ENCODE measurements at places on chromosomes 11 and 22.

DNA sequence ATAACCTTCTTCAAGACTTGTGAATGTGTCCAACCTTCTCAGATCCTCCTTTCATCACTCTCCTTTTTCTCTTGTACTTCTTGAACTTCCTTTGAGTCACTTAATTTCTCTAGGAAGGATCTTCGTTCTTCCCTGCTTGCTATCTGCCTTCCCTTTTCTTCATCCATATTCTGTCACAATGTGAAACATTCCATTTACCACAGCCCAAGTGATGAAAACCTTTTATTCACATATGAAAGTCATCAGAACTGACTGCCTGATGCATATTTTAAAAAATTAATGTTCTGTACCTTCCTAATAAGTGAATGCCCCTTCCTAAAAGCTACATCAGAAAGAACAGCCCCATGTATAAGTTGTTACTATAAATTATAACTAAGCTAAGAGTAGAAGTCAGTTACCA lies 520.4 kb upstream of the LUZP2 start:
- no peak for DNase-seq

- no peak for DNase-seq
These were observed at the start of gene OR52B6 for GRCh38 chr11:5580577-5580976. Gene OR52B6 (plus strand): TSS chr11:5580877. CDS start chr11:5580877, 0 bp downstream.

GRCh38 chr22:33867118-33867866 lies 53.0 kb downstream of the LARGE1 start:
- no peak for DNase-seq

- no peak for DNase-seq
These were observed 322.7 kb upstream of the ISX start for GRCh38 chr22:34743110-34743751.

DNA sequence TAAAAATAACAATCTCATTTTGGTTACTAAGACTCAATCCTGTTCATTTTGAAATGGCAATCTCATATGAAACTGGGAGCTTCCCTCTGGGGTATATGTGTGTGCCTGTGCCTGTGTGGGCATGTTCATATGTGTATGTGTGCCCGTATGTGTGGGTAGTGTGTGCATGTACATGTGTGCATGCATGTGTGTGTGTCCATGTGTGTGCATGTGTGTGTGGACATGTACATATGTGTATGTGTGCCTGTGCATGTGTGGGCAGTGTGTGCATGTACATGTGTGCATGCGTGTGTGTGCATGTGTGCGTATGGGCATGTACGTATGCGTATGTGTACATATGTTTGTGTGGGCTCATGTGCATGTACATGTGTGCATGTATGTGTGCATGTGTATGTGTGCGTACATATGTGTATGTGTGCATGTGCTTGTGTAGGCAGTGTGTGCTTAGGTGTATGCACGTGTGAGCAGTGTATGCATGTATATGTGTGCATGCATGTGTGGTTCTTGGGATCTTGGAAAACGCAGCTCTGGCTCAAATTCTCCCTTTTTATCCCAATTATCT lies 24.5 kb upstream of the CACNG2 start:
- DNase-seq = no peak

GRCh38 chr11:116853461-116854073 lies 16.1 kb upstream of the APOA1 start:
- DNase-seq = no peak

DNA sequence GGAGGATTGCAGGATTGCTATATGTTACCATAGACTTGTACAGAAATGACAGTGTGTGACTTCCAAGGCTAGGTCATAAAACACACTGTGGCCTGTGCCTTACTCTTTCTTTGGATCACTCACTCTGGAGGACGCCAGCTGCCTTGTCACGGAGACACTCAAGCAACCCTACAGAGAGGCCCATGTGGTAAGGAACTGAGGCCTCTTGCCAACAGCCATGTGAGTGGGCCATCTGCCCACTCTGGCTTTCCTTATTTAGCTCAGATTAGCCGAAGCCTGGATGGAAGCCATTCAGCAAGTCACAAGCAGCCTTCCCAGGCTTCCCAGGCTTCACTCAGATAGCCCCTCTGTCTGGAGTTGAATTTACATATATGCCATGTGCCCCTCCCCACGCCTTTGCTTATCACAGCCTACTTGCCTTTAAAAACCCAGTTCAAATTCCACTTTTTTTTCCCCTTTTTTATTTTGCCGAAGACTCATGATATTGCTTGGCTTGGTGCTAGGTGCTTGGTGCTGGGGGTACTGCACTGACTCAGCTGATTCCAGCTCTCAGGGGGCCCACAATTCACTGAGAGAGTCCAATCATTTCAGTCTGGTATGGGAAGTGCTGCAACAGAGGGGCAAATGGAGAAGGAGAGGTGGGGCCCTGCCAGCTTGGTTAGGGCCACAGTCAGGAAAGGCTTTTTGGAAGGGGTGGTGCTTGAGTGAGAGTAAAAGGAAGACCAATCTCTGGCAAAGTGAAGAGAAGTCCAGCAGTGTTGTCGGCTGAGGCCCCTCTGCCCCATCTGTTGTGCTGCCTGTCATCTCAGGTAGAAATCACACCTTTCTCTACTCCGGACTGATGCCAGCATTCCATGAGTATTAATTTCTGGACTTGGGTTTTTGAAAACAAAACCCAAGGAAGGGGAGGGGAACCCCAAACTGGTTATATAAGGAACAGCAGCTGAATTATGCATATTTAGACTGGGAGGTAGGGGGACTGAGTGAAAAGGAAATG lies 14.5 kb upstream of the P4HA3 start:
- DNase-seq = peak; percentile 73

DNA sequence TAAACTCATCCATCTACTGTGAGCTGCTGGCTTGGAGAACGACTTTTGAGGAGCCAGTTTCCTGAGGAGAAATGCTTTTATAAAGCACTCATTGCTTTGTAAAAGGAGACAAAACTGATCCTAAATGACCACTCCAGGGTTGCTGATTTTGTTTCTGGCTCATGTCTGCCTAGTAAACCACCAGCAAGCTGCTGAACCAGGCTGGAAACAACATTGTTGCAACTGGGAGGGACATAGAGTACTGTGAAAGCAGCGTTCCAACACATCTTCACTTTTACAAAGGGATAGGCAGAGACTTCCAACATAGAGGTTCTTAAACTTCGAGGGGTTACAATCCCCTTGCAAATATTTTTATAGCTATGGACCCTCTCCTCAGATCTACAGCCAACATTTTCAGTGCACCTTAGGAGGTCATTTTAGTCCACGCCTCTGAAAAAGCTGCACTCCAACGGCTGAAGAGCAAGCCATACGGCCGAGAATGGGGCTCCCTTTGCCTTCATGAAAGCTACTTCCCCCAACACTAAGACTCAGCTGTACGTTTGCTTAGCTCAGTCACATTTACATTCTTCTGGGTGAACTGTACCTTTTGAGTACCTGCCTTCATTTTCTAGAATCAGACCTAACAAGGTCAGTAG lies 54.7 kb downstream of the PANX1 start:
- DNase-seq = no peak

DNA sequence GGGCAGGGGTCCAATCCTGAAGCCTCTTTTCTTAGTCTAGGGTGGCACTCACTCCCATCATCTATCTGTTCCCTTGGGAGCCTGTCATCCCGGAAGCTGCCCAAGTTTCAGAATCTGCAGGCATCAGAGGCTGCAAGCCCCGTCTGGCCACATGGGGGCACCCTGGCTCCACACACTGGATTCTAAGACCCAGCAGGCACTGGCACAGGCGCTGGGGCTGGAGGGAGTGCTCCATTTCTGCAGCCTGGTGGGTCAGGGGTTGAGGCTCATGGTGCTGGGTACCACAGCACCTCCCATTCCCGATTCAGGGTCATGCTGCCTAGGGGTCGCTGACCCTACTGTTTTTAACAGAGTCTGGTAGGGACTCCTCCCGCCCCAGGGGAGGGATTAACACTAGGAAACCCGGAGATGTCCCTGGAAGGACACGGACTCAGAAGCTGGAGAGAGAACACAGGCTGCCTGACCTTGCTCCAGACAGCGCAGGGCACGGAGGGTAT lies 243.9 kb upstream of the SYN3 start:
- DNase-seq = peak; percentile 78

GRCh38 chr22:44455151-44455962 lies 42.7 kb downstream of the RTL6 start:
- DNase-seq = no peak

DNA sequence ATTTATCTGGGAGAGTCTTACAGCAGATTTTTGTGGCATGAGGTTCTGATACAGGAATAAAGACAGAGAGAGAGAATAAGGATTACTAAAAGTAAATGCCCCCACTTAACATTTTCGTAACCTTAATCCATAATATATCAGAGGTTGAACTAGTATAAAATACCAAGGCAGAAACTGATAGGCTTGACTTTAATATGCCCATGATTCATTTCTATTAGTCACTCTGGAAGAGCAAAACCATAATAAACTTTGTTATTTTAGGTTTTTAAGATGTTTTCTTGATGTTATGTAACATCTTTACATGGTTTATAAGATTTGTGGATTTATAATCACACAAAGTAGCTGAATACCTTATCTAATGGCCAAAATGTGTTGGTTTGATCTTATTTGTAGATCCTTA lies 19.1 kb downstream of the GUCY1A2 start:
- DNase-seq = no peak

- DNase-seq = no peak
These were observed 21.6 kb downstream of the SVIP start for GRCh38 chr11:22807855-22808570.

GRCh38 chr11:35363854-35364780 lies 55.2 kb downstream of the SLC1A2 start:
- peak; percentile 50 for DNase-seq

- no peak for DNase-seq
These were observed 19.3 kb downstream of the POLR3H start for GRCh38 chr22:41524809-41525449.

DNA sequence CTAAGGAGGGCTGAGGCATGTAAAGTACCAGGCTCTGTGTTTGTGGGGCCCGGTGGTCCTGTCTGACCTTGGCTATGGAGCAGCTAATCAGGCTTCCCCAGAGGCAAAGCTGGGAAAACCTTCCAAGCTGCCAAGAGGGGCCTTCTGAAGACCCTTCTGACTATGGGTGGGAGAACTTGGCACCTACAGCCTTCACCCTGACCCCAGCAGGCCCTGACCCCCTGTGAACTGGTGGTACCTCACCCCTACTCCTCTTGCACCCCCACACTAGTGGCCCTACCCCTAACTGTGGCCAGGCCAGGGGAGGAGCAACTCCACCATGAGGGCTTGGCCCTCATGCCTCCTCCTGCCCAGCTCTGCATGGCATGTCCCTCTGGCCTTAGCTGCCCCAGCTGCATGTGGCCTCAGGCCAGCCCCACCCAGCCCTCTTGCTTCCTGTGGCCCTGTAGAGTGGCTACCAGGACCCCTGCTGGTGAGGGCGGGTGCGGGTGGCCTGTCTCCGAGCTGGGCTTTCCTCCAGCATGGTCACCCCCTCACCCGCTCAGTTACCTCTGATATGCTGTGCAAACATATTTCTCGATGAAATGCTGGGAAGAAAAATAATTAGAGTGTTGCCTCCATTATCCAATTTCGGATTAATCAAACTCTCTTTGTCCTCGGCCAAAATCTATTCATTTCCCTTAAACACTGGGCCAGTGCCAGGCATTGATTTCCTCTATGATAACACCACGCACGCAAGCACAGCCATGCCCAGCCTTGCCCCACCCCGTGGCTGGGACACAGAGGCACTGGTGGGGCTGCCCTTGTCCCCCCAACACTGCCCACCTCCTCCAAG lies 7.5 kb downstream of the GNAZ start:
- DNase-seq = no peak

DNA sequence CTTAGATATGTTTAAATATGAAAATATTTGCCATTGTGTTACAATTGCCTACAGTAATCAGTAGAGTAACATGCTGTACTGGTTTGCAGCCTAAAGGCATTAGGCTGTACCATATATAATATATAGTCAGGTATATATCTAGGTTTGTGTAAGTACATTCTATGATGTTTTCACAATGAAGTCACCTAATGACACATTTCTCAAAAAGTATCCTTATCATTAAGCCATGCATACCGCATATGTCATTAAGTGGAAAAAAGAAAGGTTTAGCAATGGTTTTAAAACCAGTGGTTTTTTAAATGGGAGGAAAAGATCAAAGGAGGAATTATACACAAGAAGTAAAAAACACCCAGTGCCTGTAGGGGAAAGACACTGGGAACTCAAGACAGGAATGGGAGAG lies 122.7 kb downstream of the RBFOX2 start:
- DNase-seq = no peak

- no peak for DNase-seq
These were observed 15.2 kb downstream of the PPIL2 start for GRCh38 chr22:21680830-21681565.

- peak; percentile 3 for DNase-seq
These were observed 64.2 kb downstream of the CACNA1I start for GRCh38 chr22:39634530-39635405.

DNA sequence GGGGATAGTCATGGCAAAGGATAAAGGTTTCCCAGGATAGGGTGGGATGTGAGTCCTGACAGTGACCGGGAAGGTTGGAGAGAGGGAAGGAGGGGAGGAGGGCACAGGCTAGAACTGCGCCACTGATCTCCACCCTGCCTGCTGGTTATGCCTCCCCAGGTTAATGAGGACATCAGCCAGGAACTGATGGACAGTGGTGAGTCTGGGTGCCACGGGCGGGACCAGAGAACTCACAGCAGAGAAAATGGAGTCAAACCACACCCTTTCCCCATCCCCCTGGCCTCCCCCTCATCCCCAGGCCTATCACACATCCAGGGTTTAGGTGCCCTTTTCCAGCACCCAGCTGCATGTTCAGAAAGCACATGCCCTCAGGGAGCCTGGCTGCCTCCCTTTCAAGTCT lies 10.2 kb downstream of the ANKK1 start:
- DNase-seq = no peak

GRCh38 chr11:62856333-62856895 lies 17.0 kb upstream of the WDR74 start:
- no peak for DNase-seq
